ENCODE measurements at places on chromosomes 1 and 21.

GRCh38 chr21:42207426-42207825, 11.5 kb upstream of the ABCG1 start:
- DNase-seq: no peak

DNA sequence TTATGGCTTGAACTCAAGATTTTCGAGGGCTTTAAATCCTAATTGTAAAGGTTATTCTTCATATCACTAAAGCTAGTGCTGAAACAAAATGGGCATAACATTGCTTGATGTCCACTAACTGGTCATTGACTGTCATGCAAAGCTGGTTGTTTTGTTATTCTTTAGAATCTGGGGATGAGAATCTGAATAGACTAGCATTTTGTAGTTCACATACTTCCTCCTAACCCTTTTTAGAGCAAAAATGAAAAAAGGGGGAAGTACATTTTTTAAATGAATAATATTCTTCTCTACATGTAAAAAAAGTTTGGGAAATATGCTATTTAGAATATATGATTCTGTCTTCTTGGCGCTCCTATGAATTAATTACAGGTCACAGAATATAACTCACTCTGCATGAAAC, 72.2 kb upstream of the HMCN1 start:
- no peak for DNase-seq

DNA sequence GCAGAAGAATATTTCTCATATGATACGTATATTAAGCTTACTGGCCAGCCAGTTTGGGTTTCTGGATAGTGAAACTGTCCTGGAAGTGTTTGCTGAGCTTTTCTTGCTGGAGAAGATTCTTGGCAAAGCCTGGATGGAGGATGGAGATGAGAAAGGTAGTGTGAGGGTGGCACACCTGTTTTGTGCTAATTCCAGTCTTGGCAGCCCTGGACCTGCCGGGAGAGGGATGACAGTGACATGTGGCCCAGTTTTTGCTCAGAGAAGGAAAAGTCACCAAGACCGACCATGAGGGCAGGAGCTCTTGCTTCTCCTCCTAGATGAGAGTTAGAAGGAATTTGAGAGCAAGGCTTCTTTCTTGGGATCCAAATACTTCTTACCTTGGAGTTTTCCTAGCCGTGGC, 34.1 kb downstream of the DOP1B start:
- DNase-seq: no peak

- DNase-seq: no peak
These were observed 17.4 kb upstream of the KANK4 start for GRCh38 chr1:62336638-62336994.

DNA sequence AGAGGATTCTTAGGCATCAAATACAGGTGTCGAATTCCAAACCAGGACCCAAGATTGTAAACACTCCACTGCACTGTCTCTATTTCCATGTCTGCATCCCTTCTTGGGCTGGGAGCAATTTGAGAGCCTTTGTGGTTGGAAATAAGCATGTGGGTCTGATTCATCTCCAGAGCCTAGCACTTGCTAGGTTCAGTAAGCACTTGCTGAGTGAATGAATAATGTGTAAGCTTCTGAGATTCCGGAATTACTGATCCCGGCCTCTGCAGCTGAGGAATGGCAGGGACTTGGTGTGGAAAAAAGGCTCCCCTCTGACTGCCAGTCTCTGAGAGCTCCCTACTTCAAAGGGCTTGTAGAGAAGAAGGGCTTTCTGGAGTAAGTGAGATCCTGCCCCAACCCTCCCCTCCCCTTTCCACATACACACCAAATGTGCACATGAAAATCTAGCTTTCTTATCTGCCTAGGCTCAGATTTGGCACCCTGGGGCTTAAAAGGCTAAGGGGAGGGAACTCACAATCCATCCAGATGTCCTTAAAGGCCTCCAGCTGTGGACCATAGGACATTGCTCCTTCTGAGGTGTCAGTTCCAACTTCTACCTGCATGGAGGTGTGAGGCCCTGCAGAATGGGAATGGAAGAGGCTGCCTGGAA, 39.6 kb upstream of the TRABD2B start:
- DNase-seq: peak; percentile 28

GRCh38 chr1:15184436-15185241, 31.1 kb downstream of the TMEM51 start:
- DNase-seq: no peak

DNA sequence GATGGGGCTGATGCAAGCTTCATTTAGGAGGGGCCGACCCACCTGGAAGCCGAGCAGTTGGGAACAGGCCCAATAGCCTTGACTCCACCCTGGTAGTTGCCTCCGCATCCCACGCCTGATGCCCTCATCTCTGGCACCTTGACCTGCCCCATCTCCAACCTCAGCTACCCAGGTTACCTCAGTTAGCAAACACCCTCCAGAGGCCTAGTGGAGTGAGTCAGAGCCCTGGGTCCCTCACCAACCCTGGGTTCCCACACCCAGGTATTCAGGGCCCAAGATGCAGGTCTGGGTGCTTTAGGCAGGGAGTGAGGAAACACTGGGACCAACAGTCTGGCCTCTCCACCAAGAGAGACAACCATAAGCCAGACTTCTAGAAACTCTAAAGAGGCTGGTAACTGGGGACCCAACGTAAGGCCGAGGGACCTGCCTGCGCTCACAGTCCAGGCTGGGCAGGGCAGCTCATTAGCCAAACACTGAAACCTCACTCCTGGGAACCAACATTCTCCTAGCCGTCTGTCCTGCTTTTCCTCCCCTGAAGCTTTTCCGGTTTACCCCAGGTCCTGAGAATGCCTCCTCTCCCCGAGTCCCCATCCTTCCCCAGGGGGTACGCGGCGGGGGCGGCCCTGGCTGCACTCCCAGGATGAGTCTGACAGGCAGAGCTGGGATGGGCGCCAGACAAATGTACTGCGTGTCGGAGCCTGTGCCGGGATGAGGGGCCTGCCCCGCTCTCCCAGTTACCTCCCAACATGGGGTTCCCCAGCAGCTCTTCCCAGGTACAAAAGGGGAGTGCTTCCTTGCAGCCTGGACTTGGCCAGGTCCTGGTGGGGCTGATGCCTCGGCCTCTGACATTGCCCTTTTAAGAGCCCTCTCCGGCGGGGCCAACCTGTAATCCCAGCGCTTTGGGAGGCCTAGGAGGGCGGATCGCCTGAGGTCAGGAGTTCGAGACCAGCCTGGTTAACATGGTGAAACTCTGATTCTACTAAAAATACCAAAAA, 8.9 kb upstream of the CELSR2 start:
- DNase-seq: peak; percentile 56

GRCh38 chr1:69587391-69587790, 19.7 kb downstream of the LRRC7 start:
- DNase-seq: no peak

DNA sequence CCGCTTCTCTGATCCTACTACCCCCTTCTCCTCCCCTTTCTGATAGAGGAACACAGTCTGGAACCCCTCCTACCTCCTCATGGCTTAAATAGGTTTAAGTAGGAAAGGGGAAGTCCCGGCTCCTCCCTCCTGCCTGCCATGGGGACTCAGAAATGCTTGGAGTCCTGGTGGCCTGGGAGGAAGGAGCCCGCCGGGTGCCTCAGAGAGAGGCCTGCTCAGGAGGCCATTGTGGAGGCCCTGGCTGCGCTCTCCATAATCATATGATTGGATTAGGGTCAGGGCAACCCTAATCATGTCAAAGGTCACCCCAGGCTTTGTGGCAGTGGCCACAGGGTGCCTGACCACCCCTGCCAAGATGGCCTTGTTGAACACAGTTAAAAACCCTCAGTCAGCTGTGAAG, 29.0 kb downstream of the WNT3A start:
- no peak for DNase-seq

GRCh38 chr1:56378341-56379070, 200.9 kb downstream of the PLPP3 start:
- DNase-seq: no peak

DNA sequence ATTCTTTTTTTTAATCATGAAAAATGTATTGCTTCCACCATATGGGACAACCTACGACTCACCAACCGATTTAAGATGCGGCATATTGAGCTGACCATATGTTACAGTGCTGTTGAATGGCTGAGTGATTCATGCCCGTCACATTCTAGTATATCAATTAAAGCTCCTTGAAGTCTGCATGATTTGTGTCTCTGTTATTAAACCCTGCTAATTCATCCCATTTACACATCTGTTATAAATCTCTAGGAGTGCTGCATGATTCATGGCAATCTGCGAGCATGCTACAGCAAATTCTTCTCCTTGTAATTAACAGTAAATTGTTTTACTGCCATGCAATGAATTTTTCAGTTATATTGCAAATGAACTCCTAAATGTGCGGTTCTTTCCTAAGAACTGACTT, 239.8 kb downstream of the USH2A start:
- no peak for DNase-seq

DNA sequence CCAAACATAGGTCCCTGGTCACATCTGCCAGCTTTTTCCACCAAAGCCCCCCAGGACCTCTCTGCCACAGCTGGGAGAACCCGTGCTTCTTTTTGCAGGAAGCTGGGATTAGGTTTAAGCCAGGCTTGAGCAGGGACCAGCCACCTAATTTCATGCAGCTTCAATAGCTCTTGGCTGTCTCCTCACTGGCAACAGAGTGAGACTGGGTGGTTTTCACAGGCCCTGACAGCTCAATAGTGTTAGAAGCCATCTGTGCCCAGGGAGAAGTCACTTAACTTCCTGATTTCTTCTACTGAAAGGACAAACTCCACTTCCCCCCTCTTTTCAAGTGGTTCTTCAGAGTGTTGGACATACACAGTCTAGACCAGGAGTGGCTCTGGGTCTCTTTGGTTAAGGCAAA, 20.4 kb upstream of the SRSF4 start:
- no peak for DNase-seq

DNA sequence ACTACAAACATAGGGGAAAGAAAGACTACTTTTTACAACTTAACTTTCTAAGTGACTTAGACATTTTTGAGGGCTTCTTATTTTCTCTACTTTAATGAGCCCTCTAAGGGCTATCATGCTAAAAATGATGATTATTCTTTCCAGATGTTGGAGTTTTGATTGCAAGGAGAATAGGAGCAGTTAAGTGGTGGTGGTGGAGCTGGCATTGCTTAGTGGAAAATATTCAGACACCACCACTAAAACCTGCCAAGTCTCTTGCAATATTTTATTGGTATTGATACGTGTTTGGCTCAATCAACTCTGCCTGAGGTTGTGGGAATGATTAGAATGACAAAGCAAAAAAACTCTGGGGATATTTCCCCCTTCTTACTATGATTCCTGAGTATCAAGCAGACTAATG, 82.6 kb upstream of the PTGFR start:
- peak; percentile 94 for DNase-seq

- DNase-seq: peak; percentile 42
These were observed 5.7 kb downstream of the ALG14 start for GRCh38 chr1:95067062-95067461.
